NCI-H446 treated with DMSO at 0.1 percent for 48 hours (cell line): ENCODE measurements at places on chromosomes 16 and 17.

- no peak for DNase-seq
Measured at GRCh38 chr17:49913226-49914095, 55.5 kb upstream of the DLX4 start.

DNA sequence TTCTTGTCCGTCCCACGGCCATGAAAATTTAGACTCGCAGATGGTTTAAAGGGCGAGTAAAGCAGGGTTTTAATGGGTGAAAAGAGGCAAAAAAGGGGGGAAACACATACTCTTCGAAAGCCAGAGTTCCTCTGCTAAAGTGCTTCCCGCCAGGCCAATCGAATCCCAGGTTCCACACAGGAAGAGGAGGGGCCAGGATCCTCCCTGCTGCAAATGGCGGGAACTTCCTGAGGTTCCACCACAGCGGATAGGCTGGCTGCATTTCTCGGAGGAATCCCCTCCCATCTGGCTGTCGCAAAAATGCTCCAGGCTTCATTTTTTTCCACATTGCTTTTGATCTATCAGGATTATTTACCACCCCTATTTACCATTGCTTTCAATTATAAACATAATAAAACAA lies 670.1 kb upstream of the CA10 start:
- DNase-seq, result no peak

DNA sequence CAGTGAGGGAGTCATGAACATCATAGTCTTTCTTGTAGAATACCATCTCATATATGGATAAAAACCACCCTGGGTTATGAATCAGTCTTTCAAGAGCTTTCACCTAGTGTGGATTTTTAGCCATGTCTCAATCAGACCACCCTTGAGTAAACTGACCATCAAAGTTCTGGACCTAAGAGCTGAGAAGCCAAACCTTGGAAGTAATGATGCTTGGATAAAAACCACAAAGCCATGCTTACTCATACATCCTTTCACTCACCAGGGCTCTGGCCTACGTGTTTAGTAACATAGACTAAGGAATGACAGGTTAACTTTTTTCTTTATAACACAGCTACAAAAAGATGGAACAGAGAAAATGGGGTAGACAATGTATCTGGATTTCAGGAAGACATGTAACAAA lies 167.2 kb downstream of the STX8 start:
- DNase-seq, result no peak

DNA sequence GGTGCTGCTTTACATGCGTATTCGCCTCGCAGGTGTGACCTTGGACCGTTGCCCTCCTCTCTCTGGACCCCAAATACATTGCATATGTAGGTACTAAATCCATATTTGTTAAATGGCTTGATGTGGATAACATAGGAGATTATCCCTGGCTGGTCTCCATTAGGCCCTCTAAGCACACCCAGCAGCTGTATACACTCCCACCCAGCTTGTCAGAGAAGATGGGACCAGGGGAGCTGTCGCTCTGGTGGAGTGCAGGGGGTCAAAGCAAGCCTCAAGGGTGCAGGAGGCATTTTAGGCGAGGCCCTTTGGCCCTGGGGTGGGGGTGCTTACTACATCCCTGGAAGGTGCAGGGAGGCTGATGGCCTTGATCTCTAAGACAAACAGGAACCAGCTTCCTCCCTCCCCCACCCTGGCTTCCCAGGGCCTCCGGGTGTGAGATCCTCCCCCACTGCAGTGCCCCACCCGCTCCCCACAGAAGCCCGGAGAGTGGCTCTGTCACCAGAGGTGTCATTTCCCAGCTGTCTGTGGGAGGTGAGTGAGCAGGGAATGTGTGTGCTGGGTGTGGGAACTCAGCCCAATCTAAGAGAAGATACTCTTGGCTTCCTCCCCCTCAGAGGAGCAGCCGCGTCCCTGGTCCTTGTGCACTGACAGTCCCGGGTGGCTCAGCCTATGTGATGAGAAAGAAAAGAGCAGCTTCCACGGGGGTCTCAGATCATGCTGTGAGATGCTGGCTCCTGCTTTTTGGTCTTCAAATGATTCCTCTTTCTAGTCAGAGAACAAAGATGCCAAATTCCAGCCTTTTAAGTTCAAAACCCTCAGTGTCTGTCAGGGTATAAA lies 1.4 kb upstream of the VAMP2 start:
- no peak for DNase-seq

GRCh38 chr17:41544491-41544892 lies 16.4 kb upstream of the KRT19 start:
- DNase-seq, result peak; percentile 17

DNA sequence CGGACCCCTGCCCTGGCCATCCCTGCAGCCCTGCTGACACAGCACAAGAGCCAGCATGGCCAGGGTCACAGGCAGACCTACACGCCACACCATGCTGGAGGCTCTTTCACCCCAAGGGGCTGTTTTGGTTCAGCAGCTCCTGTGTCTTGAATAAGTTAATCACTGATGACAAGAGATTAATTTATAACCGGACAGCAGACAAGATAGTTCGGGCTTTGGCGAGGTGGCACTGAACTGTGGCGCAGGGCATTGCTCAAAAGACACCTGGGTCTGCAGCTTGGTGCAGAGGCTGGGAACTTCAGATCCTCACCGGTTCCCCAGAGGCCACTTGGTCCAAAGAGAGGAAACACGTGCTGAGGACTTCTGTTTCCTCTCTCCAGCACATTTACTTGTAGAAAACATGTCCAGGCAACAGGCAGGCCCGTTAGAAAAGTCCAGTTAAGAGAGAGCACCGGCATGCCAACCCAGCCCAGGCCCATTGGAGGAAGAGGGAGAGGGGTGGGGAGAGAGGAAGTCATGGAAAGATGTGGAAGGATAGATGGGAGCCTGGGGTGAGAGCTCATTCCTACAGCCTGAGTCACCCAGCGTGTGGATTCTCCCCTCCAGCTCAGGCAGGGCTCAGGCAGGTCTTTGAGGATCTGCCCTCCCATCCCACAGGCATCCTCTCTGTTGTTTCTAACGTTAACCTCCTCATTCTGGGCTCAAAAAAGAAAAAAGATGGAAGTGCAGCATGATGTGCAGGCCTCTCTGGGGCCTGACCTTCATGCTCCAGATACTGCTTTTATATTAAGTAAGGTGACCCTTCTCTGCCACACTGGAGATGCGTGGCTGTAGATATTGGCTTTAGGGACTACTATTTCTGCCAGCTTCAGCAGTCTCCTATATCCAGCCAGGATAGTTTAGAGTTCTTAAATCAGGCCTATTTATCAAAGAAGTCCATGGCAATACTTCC lies 80.0 kb upstream of the HNF1B start:
- no peak for DNase-seq

GRCh38 chr17:44636562-44636961 lies 19.7 kb upstream of the MEIOC start:
- no peak for DNase-seq
